ENCODE measurements at places on chromosomes 4 and X. TPM values are rescaled to one million over a fixed set of nuclear protein-coding genes. Genes with fewer than 3 reads are reported as not detected.

GRCh38 chr4:169084954-169085353 lies 74.9 kb upstream of the CBR4 start:
- DNase-seq = no peak

DNA sequence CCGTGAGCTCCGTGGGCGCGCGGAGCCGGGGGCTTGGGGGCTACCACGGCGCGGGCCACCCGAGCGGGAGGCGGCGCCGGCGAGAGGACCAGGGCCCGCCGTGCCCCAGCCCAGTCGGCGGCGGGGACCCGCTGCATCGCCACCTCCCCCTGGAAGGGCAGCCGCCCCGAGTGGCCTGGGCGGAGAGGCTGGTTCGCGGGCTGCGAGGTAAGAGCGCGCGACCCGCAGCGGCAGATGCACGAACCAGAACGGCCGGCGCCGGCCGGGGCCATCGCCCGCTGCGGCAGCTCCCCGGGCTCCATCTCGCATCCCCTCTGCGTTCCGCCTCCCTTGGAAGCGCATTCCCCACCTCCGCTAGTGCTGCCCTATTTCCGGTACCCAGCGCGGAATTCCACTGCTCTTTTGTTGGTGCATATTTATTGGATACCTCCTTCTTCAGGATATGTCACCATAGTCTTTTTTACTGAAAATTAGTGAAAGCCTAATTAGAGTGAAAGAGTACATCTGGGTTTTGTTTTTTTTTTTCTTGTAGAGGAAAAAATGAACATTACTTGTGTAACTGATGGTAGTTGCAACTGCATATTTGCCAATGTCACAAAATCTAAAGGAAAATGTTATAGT lies 797 bp downstream of the PKD2 start:
- no peak for DNase-seq

GRCh38 chr4:25246680-25247611 lies 13.1 kb downstream of the PI4K2B start:
- no peak for DNase-seq

- DNase-seq = no peak
Observed at GRCh38 chr4:101292901-101293300, 54.4 kb downstream of the PPP3CA start.

GRCh38 chrX:7115557-7115956 lies 32.0 kb upstream of the STS start:
- DNase-seq = no peak

PASD1 gene
- not detected for total RNA-seq

APELA gene
- not detected for total RNA-seq
